Suppressor macrophage treated with lipopolysaccharide for 4 hours (primary cell): ENCODE measurements at places on chromosomes 2 and 18.

GRCh38 chr2:238159071-238159539, 335 bp downstream of the ERFE start:
- DNase-seq, result peak; percentile 27

GRCh38 chr2:31312898-31313297, 78.9 kb downstream of the EHD3 start:
- DNase-seq, result peak; percentile 56

DNA sequence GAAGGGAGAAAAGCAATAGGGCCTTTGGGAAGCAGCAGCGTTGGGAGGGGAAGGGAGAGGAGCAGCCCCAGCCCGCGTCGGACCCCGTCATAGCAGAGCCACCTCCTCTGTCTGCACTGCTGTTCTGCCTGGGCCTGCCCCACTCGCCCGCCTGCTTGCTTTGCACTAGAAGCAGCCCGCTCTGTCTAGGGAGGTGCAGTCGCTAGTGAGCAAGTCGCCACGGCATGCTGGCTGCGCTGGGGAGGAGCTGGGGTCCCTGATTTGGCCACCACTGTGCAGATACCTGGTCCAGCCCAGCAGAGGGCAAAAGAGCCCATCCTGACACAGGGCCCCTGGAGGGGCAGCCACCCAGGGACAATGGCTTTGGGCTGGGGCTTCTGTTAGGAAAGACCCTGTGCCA, 8.0 kb upstream of the TMEM214 start:
- DNase-seq, result no peak

DNA sequence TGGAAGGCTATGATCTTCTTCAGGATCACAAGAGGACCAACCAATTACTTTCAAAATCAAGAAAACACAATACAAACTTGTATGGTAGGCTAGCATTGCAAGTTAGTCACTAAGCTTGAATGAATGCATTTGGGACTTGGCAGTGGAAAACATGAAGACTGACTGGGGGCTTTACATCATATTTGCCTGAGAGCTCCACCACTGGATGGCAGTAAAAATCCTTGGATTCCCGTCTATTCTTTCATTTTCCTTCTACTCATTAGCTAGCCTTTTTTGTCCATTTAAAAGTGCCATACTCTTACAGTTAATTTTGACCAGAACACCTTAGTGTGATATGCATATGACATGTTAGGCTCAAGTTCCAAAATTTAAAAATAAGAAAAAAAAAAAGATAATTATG, 63.5 kb upstream of the RASGRP3 start:
- peak; percentile 54 for DNase-seq

DNA sequence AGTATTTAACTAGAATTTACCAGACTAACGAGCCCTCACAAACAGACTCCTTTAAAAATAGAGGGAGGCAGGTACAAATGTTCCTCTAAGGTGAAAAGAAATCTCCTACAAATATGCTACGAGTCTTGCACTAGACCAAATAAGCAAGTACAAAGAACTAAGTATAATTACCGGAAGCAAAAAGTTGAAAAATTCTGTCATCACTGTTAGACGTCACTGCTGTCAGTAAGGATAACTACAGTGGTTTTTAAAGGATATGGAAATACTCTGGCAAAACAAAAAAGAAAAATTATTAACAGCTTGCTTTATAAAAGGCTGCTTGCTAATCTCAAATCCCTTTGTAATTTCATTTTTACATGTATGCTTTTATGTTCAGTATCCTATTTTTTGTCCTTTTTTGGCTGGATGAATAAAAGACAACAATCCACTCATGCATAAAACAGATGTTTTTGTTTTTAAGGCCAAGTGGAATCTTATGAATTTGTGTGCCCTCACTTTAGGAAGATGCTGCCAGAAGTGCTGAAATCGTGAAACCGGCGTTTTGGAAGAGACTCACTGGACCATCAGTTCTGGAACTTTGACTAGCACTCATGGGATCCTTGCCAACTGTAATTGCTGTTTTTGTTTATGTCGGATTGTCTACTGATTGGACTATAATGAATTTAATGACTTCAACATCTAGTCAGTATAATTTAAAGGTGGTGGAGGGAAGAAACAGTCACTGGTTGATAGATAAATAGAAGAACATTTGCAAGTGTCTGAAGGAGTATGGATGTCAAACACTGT, 6.7 kb downstream of the ZNF521 start:
- no peak for DNase-seq

- DNase-seq, result peak; percentile 67
Measured at GRCh38 chr2:232521959-232522622, 1.9 kb downstream of the PRSS56 start.
